ENCODE measurements at places on chromosomes 12 and 14.
A peak's percentile ranks its signal among the peaks of the same experiment; 100 is the strongest.

DNA sequence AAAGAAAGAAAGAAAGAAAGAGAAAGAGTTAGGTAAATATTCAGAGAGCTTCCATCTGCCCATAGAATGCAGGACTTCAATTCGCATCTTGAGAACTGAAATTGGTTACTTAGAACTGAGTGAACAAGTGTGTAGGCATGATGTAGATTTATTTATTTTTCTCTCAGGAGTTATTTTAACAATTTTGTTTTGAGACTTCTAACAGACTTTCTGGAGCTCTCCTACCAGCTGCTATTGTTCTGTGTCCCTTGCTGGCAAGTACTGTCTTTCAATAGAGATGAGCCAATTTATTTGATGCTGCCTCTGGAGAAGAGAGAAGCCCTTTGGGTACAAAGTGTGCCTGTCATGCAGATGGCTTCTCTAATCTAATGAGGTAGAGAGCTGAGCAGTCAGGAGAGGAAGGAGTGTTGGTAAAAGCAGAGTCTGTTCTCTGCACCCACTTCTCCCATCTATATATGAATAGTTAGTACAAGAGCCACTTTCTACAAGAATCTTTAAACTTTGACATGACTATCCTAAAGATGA, 67.0 kb downstream of the SYT1 start:
- no peak for DNase-seq

GRCh38 chr14:20118795-20119194, 8.3 kb downstream of the OR4K17 start:
- no peak for DNase-seq

DNA sequence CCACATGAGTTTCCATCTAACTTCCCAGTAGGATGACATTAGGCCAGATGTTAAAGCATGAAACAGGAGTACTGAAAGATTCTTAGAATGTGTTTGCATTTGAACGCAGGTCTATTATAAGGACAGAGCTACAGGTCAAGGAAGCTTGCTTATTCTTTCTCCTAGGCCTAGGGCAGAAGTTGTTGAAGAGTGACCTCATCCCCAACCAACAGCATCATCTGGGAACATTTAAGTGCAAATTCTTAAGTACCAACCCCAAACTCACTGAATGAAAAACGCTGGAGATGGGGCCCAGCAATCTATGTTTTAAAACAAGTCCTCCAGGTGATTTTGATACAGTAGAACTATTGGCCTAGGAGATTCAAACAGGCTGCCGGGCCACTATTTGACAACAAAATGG, 52.4 kb downstream of the PAPLN start:
- no peak for DNase-seq

- DNase-seq = no peak
Measured at GRCh38 chr14:58738876-58739275, 101.1 kb downstream of the DACT1 start.

GRCh38 chr12:43396671-43397070, 155.3 kb downstream of the ADAMTS20 start:
- DNase-seq = no peak

- DNase-seq = no peak
Measured at GRCh38 chr14:54489318-54489683, 521 bp upstream of the GMFB start.

- DNase-seq = peak; percentile 25
Measured at GRCh38 chr12:52836042-52836466, 1.9 kb upstream of the KRT79 start.
